ENCODE measurements at places on chromosomes 7 and 10.

GRCh38 chr7:7664291-7664690 is 23.7 kb downstream of the UMAD1 start:
- no peak for DNase-seq

DNA sequence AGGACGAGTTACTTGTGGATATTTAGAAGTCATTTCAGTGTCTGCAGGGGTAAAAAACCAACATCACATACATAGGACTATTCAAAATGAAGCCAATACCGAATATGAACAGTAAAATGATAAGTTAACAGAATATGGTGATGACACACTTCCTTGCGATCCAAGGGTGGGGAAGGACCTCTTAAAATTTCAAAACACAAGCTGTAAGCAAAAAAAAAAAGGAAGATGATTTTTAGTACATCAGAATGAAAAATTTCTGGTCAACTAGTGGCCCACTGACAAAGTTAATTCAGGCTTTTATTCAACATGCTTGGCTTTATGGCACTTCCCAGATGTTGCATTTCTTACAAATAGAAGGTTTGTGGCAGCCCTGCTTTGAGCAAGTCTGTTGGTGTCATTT is 19.0 kb upstream of the GALNTL5 start:
- no peak for DNase-seq

- DNase-seq, result no peak
These were observed 695.5 kb downstream of the GRM8 start for GRCh38 chr7:126557271-126557670.

- peak; percentile 39 for DNase-seq
These were observed 103.4 kb downstream of the TRIL start for GRCh38 chr7:28854750-28855074.

- DNase-seq, result peak; percentile 72
These were observed 34.7 kb downstream of the DDIT4 start for GRCh38 chr10:72308320-72308987.

DNA sequence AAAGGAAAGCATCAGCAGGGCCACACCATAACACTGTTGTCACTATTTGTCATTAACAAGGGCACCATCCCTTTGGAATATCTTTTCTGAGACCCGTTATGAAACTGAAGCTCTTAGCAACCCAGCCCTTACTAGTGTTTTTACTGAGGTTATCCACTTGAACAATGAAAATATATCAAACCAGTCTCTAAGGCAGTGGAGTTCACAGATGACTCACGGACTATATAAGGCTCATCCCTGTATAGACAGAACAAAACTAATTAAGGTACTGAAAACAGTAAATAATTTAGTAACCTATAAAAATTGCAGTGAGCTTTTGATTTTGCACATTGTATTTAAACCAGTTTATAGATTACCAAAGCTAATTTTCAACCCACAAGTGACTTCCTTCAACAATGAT is 196.0 kb downstream of the ELAPOR2 start:
- no peak for DNase-seq

DNA sequence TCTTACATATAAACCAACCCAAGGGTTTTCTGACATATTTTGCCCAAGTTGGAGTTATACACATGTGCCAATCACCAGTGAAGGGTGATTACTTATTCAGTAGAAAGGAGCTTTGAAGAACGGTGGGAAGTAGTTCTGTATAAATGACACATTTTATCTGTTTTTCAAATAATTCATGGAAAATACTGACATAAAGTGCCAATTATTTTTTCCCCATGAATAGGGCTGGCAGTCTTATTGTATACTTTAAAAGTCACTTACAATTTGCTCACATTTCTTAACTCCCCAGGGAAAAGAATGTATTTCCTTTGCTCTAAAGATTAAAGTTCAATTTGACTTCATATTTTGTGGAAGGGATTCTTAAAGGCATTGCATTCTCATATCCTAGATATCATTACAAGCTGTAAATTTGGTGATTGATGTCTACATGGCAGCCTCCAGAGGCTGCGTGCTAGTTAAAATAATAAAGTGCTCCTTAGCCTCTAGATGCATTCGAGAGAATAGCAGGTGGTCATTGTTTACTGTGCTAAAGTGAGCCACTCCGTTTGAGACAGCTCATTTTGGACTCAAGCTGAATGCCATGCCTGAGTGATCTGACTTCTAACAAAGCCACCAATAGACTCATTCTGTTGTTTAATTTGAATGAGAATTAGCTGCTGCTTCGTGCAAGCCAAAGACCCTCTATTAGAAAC is 148.8 kb upstream of the NRP1 start:
- DNase-seq, result no peak

DNA sequence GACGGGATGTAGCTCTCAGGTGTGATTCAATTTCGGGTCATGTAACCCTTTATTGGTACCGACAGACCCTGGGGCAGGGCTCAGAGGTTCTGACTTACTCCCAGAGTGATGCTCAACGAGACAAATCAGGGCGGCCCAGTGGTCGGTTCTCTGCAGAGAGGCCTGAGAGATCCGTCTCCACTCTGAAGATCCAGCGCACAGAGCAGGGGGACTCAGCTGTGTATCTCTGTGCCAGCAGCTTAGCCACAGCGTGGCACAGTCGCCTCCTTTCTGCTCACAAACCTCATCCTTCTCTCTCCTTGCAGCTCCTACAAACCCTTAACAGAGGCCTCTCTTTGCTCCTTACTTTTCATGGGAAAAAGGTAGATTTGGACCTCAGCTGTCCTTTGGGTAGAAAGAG is 197.5 kb upstream of the PRSS58 start:
- peak; percentile 51 for DNase-seq

- no peak for DNase-seq
These were observed 161.0 kb upstream of the RNF32 start for GRCh38 chr7:156479596-156479995.

- DNase-seq, result no peak
These were observed at the start of gene ENTPD1 for GRCh38 chr10:95756041-95756761. Gene ENTPD1, plus strand, starts transcription at chr10:95756163. Its CDS starts 77 bp downstream, at chr10:95756240.

DNA sequence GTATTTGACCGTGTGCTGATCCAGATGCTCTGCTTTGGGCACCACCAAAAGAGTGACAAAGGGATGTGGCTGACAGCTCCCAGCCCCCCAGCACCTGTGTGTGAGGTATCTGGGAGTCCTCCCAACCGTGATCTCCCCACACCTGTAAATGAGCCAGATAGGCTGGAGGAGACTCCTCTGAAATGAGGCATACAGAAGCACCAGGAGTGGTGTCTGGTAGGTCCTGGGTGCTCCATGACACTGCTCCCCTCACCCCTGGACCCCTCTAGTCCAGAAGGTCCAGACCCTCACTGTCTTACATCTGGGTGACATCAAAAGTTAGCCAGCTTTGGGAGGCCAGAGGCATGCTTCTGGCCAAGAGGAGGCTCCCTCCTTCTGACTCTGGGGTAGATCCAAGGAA is 20.0 kb upstream of the DRGX start:
- DNase-seq, result no peak

GRCh38 chr7:31335161-31335856 is 5.2 kb downstream of the NEUROD6 start:
- DNase-seq, result peak; percentile 21

- no peak for DNase-seq
These were observed 115.6 kb downstream of the ATXN7L1 start for GRCh38 chr7:105760551-105761447.

DNA sequence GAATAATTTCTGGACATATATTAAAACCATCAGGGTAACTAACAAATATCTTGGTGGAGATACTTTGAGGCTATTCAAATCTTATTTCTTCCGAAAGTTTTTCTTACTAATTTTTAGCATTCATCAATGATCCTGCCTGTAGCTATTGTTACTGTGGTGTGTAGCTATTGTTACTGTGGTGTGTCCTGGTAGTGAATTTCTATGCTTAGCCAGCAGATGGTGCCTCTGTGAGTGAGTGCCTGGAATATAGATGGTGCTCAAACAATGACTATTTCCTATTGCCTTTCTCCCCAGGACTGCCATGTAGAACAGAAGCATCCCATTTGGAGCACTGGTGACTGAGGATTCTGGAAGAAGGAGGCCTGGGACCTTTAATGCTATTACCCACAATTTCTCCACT is 245.7 kb downstream of the CCSER2 start:
- no peak for DNase-seq

DNA sequence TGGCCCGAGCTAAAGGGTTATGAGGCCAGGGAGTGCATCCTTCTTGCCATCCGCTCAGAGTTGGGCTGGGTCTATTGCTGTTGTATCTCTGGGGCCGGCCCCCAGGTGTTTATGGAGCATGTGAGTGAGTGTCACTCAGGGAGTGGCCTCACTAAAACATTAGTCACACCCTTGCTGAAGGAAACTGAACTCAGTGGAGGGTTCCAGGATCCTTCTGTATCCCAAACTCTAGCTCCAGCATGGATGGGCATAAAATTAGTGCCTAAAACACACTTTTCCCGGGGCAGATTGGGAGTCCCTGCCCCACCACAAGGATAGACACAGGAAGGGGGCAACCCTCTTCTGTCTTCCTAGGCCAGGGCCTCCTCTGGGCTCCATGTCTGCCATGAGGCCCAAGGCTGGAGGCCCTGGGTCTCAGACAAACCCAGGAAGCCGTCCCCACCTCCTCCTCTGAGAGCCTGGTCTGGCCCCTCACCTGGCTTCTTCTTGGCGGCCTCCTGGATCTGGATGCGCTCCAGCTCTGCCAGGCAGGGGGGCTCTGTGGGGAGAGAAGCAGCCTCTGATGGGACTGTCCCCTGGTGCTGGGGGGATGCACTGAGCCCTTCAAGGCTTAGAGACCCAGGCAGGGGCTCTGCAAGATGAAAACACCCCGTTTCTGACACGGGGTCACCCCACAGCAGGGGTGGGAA is 24.5 kb downstream of the SPOCK2 start:
- DNase-seq, result no peak

All from Daoy (cell line).